ENCODE measurements at places on chromosomes 13 and 19. TPM values are rescaled to one million over a fixed set of nuclear protein-coding genes. Genes with fewer than 3 reads are reported as not detected.

DNA sequence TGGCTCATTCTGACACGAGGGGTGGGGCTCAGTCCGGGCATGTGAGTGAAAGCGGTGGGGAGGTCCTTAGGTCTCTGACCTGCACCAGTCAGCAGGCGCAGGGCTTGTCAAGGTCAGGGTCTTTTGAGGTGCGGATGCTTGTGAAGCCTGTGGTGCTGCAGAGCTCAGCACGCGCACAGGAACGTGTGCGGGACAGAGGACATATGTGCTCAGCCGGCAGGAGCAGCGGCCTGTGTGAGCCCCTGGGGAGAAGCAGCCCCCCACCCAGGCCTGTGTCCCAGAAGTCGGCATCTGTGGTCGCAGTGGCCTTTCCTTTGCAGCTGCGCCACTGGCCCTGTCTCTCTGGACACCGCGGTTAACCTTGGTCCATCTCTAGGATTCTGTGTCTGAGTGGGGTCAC is 30.9 kb downstream of the ATP4B start:
- DNase-seq, result no peak

- no peak for DNase-seq
These were observed 341.0 kb downstream of the DNAJC15 start for GRCh38 chr13:43364210-43365038.

- no peak for DNase-seq
These were observed 562 bp downstream of the IQCN start for GRCh38 chr19:18273561-18274218.

- DNase-seq, result no peak
These were observed 187.7 kb downstream of the RAP2A start for GRCh38 chr13:97621631-97622030.

DNA sequence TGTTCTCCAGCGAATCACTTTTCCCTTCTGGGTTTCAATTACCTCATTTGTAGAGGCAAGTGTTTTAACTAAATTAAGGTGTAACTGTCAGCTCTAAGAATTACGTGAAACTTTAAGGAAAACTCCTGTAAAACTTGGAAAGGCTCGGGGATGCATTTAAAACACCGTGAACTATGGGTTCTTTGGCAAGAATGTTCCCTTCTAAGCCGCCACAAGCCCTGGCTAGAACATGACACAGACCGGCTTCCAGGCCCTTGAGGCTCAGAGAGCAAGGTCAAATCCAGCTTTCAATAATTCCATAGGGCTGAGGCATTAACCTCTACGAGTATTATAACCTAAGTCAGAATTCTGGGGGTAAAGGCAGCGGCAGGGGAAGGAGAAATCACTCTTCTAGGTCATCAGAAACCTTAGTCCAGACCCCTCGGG is 685 bp downstream of the VWA8 start:
- DNase-seq, result no peak

DNA sequence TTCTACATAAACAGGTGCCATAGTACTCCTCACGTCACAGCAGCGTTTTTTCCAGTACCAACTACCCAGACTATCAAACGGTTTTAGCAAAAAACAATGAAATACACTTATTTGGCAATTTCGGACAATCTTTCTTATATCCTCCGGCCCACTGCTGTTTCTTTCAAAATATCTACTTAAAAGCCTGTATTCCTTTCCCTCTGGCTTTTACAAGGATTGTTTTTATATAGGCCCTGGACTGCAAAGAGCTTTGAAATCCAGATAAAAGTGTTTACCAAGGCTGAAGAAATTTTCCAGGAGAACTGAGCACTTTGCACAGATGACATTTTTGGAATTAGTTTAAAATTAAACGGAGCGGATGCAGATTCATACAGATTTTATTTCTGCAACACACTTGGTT is 255.9 kb upstream of the STARD13 start:
- no peak for DNase-seq

DNA sequence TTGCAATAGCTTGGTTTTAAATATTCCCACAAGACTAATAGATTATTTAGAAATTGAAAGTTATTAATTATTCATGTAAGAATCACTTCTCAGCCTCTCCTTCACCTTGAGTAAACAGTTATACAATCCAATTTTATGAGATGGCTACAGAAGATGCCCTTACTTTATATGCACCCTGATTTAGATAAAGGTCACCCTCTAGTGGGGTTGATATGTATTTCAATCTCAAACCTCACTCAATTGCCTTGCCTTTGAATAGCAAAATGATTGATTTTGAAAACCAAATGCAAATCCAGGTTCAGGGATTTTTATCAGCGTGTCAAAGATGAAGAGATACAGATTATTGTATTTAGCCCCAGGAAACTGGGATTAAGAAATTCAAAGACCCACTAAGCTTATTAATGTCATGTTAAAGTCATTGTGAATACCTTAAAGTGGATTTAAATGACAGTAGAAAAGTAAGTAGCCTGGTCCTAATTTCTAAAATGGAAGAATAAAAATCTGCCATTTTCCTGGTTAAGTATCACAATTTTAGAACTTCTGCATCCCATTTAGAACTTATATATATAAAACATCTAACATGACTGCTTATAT is 305.1 kb downstream of the ITGBL1 start:
- DNase-seq, result no peak

DNA sequence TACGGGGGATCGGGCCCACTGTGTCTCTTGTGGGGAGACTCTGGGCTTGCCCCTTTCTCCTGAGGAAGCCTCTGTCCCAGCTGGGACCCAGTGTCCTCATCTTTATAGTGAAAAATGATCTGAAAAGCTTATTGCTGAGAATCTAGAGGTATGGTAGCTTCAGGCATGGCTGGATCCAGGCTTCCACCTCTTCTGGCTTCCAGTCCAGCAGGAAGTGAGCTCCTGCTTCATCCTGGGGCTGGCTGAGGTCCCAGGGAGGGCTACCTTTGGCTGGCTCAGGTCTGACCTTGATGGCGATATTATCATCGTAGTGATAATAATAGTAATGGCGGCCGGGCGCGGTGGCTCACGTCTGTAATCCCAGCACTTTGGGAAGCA is 3.0 kb downstream of the SLC5A5 start:
- no peak for DNase-seq

DNA sequence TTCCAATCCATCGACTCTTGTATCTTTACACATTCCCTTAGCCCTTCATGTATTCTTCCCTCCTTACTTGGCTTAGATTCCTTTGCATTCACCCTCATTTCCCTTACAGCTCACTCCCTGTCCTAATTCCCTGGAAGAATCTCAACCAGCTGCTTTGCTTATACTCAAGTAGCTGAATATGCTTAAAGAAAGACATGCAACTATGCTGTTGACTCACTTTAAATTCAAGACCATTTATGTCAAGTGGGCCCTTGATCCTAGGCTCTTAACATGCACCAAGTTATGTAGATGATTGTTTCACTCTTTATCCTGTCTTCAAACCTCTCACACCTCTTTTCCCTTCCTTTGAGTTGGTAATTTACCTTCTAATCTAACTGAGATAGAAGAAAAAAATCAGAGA is 7.4 kb downstream of the CCDC122 start:
- no peak for DNase-seq

ENOX1 gene
- total RNA-seq, result 2.2 TPM

NLRP7 gene
- not detected for total RNA-seq

SMG9 gene
- total RNA-seq, result 74.9 TPM

ZNF296 gene
- total RNA-seq, result 1.3 TPM

ATP4B gene
- not detected for total RNA-seq

CGB7 gene
- 0.38 TPM for total RNA-seq

MRPS12 gene
- 26.7 TPM for total RNA-seq

LPAR6 gene
- 27.2 TPM for total RNA-seq

Measured in progenitor cell of endocrine pancreas (in vitro differentiated cells).